Mammary epithelial cell (primary cell): ENCODE measurements at places on chromosomes 3 and 15. TPM values are rescaled to one million over a fixed set of nuclear protein-coding genes. Genes with fewer than 3 reads are reported as not detected.

SLC2A2 gene
- not detected for polyA plus RNA-seq

ADAMTSL3 gene
- polyA plus RNA-seq: 0.02 TPM

ITGB5 gene
- polyA plus RNA-seq: 206 TPM

SETMAR gene
- polyA plus RNA-seq: 11.1 TPM

SCAANT1 gene
- polyA plus RNA-seq: not detected

BTLA gene
- polyA plus RNA-seq: not detected

TEX9 gene
- polyA plus RNA-seq: 1.9 TPM

AMIGO3 gene
- polyA plus RNA-seq: not detected

TNFAIP8L3 gene
- polyA plus RNA-seq: 2.7 TPM

GOLGA6B gene
- polyA plus RNA-seq: not detected

ISLR gene
- 0.08 TPM for polyA plus RNA-seq

TRH gene
- polyA plus RNA-seq: not detected

GOLGA8G gene
- not detected for polyA plus RNA-seq

ADCY5 gene
- 0.06 TPM for polyA plus RNA-seq

RYK gene
- polyA plus RNA-seq: 49.6 TPM

SPATA12 gene
- 0.17 TPM for polyA plus RNA-seq

P2RY14 gene
- polyA plus RNA-seq: not detected

ST8SIA2 gene
- 0.42 TPM for polyA plus RNA-seq

MEX3B gene
- 0.73 TPM for polyA plus RNA-seq
